ENCODE measurements at places on chromosomes 12 and 14. TPM values are rescaled to one million over a fixed set of nuclear protein-coding genes. Genes with fewer than 3 reads are reported as not detected.

Gene SLC41A2
- 8.1 TPM for total RNA-seq

Gene A2ML1
- total RNA-seq, result not detected

Gene BCL2L14
- not detected for total RNA-seq

Gene PRB2
- total RNA-seq, result not detected

Gene GOLGA5
- 41.7 TPM for total RNA-seq

Gene KRT6C
- not detected for total RNA-seq

Gene PLCZ1
- total RNA-seq, result not detected

Gene IPO4
- 38.9 TPM for total RNA-seq

Gene CMA1
- total RNA-seq, result not detected

Gene ZBTB42
- total RNA-seq, result 3.1 TPM

Gene SUPT16H
- total RNA-seq, result 127 TPM

Gene B3GNT4
- total RNA-seq, result 0.35 TPM

Gene CFAP251
- 5.0 TPM for total RNA-seq

Gene DIO2
- total RNA-seq, result 1.5 TPM

Gene ARHGAP9
- not detected for total RNA-seq

Gene NXPH4
- total RNA-seq, result 10.7 TPM

Gene SLC17A8
- total RNA-seq, result not detected

Gene STRN3
- 38.0 TPM for total RNA-seq

Gene RERGL
- not detected for total RNA-seq

Gene PLEKHG7
- not detected for total RNA-seq

Gene CDCA3
- 31.6 TPM for total RNA-seq

Gene SSPN
- total RNA-seq, result 0.55 TPM

Gene KCNJ8
- total RNA-seq, result 2.7 TPM

Gene PIWIL1
- not detected for total RNA-seq

Gene CD163L1
- 5.9 TPM for total RNA-seq

Gene DBX2
- total RNA-seq, result not detected

Gene TMPO
- total RNA-seq, result 179 TPM

Gene ANKRD33
- total RNA-seq, result not detected

Gene FOXG1
- not detected for total RNA-seq

Gene PLEKHG3
- 20.6 TPM for total RNA-seq

Gene TCL1B
- not detected for total RNA-seq

Gene TAMALIN
- total RNA-seq, result not detected

Gene KRT75
- not detected for total RNA-seq

Gene CDH24
- 4.6 TPM for total RNA-seq

Gene MYF5
- total RNA-seq, result not detected

Gene RPL10L
- total RNA-seq, result not detected

Gene ACVRL1
- total RNA-seq, result not detected

Gene AMN
- 0.20 TPM for total RNA-seq

Gene FOXN3
- 8.7 TPM for total RNA-seq

Gene KRT81
- total RNA-seq, result 40.6 TPM

Gene GPR137C
- total RNA-seq, result not detected

Gene KLRC3
- total RNA-seq, result not detected

Gene SLC5A8
- not detected for total RNA-seq

Gene RXYLT1
- 45.0 TPM for total RNA-seq

Gene PPFIA2
- total RNA-seq, result not detected

Gene LIMA1
- total RNA-seq, result 40.9 TPM

Gene DACT1
- total RNA-seq, result 0.89 TPM

Gene B4GALNT3
- 1.4 TPM for total RNA-seq

Gene KRT6A
- total RNA-seq, result not detected
